ENCODE measurements at places on chromosomes 6 and 20.

DNA sequence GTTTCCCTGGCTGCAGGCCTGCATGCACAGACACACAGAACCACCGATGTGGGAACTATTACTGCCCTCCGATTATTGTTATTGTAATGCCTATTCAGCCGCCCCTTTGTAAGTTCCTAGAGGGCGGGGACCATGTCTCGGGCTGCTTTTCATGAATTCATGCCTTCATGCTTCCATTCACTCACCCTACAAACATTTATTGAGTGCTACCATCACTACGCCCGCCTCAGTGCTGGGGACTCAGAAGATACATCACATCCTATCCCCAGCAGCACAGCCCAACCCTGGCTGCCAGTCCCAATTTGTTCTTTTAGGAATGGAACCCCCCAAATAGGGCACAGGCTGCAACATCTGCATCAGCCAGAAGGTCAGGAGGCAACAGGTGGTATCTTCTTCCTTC, 75.9 kb downstream of the FOXA2 start:
- DNase-seq, result no peak

- no peak for DNase-seq
Measured at GRCh38 chr6:164291224-164291623, 876.7 kb downstream of the QKI start.

DNA sequence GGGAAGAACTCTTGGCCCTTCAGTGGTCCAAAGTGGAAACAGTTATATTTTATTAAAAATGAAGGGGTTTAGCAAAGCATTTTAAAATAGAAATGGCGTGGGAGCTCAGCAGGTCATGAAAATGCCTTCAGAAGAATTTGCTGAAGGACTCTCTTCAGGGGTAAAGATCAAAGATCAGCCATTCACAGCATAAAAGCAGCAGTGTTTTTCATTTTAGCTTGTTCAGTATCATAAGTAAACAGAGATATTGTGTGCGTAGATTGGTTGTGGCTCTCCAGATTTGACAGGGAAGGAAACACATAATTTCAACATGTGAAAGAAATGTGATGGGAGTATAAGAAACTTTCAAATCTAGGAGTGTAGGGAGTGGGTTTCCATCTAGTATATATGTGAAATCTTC, 519.2 kb upstream of the MAP3K7 start:
- DNase-seq, result no peak

DNA sequence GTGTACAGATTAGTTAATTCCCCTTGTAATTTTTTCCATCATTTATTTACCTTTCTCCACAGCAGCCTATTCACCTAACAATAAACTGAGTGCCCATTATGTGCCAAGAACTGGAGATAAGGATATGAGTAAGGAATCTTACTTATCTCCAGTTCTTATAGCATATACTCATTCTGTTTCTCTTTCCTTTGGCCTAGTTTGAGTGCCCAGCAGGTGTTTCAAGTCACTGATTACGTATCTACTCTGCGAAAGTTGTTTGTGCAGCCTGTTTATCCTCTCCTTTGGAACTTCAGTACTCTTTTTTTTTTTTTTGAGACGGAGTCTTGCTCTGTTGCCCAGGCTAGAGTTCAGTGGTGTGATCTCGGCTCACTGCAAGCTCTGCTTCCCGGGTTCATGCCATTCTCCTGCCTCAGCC, 17.3 kb upstream of the POU5F1 start:
- DNase-seq, result no peak

DNA sequence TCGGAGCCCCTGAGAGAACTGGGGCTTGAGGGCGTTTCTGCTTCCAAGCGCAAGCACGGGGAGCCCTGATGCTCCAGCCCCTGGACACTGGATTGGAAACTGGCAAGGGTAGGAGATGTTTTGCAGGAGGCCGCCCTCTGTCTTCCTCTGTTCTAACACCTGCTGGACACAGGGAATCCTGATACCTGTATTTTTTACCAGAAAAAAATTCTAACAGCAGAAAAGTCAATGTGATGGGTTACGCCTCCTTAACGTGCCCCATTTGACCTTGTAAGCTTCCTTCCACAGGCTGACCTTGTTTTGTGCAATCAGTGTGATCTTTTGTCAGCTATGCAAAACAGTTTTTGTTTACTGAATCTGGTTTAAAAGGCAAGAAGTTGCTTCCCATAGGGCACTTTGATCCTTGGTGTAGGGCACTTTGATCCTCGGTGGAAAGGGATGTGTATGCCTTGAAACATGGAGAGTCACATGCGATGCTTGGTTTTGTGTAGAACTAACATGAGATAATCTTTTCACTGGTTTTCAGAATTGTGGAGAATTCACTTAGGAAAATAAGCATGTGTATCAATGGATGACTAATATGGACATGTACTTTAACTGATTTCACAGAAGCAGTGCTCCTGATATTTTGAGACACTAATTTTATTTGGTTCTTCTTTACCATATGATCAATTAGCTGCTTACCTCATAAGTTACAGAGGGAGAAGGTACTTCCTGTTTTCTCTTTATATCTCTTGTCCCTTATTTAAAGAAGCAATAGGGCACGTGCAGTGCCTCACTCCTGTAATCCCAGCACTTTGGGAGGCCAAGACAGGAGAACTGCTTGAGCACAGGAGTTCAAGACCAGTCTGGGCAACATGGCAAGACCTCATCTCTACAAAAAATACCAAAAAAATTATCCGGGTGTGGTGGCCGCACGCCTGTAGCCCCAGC, 59.9 kb upstream of the MAP3K4 start:
- DNase-seq, result no peak

- DNase-seq, result no peak
Measured at GRCh38 chr6:111462770-111463391, 20.1 kb downstream of the REV3L start.

DNA sequence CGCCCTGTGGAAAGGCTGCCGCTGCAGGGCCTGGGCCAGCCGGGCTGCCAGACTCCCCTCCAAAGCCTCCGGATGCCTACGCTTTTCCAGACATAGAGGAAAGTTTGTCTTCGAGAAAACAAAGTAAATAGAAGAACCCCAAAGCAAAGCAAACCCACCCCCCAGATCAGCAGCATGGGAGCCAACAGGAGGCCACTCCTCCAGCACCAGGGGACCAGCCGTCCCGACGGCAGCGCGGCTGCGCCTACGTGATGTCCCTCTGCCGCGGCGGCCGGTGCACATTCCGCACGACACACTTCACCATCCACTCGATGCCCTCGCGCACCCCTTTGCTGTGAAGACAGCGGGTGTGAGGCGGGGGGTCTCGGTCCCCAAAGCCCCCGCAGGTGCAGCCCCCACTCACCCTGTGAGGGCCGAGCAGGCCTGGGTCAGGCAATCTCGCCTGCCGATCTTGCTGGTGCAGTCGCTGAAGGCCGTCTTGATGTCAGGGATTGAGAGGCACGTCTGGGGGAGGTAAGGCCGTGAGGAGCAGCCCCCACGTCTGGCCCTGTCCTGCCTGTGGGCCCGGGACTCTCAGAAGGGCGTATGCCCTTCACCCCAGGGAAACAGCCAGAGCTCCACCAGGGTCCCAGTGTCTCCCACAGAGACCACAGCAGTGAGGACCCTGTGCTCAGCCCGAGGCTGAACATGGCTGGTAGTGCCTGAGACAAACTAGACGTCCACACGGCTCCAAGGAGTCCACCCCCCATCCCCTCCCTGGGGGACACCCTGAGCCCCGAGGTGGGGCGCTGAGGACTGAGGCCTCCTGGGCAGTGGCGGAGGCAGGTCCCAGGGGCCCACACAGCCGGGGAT, 4.0 kb downstream of the TNFRSF6B start:
- no peak for DNase-seq

GRCh38 chr6:15477746-15478145, 185.1 kb downstream of the DTNBP1 start:
- DNase-seq, result no peak

DNA sequence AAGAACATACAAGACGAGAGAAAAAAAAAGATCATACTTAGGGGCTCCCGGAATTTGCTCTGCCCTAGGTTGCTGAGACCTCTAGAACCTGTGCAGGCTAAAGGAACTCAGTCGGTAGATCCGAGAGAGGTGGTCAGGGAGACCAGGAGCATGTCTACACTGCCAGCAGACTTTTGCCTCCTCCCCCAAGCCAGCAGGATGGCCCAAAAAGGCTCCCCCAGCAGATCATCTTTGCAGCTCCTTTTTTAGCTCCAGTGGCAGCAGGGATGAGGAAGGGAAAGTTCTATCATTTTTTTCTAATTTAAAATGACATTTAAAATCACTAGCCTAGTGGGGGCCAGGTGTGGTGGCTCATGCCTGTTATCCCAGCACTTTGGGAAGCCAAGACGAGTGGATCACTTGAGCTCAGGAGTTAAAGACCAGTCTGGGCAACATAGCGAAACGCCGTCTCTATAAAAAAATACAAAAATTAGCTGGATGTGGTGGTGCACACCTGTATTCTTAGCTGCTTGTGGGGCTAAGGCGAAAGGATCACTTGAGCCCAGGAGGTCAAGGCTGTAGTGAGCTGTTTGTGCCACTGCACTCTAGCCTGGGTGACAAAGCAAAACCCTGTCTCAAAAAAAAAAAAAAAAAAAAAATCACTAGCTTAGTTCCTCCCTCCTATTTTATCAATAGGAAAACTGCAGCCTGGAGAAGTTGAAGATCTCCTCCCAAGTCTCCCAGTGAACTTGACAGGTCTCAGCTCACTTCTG, 69.3 kb upstream of the MYL9 start:
- no peak for DNase-seq

DNA sequence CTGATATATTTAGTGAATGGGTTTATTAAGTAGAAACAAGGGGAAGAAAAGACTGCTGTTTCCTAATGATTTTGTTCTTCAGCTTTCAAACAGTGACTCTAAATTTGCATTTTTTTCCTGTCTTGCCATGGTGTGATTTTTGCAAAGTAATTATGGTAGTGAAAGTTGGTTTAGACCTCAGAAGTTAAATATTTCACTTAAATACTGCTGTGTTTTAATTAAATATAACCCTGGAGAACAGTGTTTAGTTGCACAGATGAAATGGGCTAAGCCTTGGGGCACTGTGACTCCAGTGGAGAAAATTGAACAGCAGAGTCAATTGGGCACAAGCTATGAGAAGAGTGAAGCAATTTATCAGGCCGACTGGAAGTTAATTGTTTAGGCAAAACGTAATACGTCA, 111.1 kb upstream of the MCHR2 start:
- DNase-seq, result no peak

GRCh38 chr6:155604991-155605390, 149.4 kb upstream of the NOX3 start:
- no peak for DNase-seq

GRCh38 chr6:2630891-2631571, 119.7 kb downstream of the MYLK4 start:
- DNase-seq, result no peak

- no peak for DNase-seq
Measured at GRCh38 chr6:52164319-52165094, 21.7 kb upstream of the IL17A start.

DNA sequence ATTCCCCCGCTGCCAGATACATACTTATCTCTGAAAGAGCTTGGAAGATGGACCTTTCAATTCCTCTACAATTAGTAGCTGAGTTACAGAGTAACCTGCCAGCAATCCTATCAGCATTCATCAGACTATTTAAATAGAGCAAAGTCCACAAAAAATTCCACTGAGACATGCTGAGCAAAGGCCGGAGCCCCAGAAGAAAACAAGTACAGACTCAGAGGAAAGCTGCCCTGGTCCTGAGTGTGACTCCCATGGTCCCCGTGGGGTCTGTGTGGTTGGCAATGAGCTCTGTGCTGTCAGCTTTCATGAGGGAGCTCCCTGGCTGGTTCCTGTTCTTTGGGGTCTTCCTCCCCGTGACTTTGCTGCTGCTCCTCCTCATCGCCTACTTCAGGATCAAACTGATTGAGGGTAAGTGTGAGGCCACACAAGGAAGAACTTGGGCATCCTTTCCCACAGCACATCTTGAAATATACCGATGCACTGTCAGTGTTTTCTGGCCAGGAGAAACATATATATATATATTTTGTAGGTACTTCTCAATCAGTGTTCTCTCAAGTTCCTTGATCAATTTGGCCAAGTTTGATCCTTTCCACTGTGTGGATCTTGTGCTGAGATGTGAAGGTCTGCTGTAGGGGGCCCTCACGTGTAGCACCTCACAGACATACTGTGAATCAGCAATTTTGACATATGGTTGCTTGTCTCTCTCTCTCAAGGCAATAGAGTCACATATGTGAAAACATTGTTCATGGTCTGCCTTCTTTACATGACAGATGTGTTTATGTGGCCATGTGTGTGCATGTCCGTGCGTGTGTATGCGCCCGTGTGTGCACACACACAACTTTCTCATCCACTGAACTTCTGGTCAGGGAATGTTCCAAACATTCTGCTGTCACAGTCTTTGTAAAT, at the start of gene SMLR1:
SMLR1 (plus strand) TSS at position 160 of the 903 bp plus-strand sequence; CDS start at position 168, 8 bp downstream.
- DNase-seq, result no peak

DNA sequence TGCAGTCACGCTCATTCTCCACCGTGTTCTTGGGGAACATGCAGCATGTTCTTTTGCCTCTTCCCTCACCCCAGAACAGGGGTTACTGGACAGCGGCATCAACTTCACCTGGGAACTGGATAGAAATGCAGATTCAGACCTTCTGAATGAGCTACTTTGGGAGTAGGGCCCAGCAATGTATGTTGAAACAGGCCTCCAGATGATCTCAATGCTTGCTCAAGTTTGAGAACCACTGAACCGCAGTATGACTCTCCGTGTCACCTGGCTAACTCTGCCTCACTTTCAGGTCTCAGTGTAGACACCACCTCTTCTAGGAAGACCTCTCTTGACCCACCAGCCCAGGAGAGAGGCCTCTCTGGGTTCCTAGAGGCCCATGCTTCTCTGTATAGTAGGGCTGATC, 4.9 kb downstream of the TRIB3 start:
- no peak for DNase-seq

DNA sequence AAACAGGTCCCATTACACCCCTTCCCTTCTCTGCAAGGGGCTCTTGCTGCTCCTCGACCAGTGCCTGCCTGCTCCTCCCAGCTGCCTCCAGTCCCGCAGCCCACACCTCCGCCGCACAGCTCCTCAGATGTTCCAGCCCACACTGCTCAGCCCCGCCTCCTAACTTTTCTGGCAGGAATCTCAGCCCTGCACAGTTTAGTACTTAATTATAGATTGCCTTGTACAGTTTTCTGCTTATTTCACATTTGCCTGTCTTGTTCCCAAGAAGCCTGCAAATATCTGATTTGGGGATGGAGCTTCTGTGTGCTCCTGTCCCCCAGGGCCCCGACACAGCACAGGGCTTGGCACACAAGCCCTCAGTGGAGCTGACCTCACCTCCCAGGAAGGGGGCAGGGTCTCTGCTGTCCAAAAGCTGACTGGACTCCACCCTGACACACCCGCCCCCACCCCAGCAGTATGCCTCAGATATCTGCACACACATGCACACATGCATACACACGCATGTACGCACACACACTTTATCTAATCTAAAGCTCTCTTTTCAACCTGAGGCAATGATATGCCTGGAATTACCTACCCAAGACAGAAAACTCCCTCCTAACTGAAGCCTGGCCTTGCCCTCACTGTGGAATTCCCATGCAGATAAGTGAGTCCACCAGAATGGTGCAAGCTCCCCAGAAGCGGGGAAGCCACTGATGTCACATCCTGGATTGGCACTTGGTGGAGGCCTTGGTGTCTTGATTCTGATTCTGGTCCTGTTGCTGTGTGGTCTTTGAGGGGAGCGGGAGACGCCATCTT, 1.2 kb upstream of the PNPLA1 start:
- no peak for DNase-seq

DNA sequence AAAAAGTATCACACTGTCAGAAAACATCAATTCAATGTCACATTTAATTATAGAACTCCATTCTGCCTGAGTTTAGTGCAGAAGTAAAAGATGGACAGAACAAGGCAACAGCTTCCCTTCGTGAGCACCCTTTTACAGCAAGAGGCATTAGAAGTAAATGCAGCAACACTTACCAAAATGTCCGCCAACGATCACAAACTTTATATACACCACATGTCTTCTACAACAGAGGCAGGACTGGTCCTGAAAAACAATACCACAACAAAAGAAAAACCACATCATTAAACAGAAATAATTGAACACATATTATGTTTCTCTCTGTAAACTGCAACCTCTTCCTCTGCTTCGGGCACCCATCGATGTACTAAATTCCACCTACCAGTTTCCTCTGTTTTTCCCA, 92.9 kb downstream of the FYN start:
- no peak for DNase-seq

All from T follicular helper cell (primary cell).